ENCODE measurements at places on chromosomes 5 and 9. TPM values are rescaled to one million over a fixed set of nuclear protein-coding genes. Genes with fewer than 3 reads are reported as not detected.

DNA sequence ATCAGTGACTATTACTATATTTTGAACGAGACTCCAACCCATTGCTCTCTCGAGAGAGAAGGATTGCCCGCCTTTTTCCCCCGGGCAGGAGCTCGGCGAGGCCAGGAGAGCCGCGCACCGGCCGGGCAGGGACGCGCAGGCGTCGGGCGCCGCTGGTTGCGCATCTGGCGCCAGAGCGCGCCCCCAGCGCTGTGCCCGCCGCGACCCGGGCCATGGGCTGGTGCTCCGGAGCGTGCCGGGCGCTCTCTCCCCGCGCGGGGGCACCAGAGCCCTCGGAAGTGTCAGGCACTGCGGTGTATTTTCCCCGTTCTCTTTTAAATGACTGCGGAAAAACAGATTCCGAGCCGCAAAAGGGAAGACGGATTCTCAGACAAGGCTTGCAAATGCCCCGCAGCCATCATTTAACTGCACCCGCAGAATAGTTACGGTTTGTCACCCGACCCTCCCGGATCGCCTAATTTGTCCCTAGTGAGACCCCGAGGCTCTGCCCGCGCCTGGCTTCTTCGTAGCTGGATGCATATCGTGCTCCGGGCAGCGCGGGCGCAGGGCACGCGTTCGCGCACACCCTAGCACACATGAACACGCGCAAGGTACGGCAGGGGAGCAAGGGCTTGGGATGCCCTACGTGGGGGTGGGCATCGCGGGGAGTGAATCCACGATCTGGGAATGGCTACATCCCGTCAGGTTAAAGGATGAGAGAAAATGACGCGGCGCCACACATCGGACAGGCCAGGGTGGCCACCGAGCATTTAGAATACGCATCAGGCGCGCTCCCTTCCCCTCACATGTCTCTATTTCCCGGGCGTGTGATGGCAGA is 1.1 kb upstream of the NTRK2 start:
- DNase-seq: peak; percentile 54

PCDHA3 gene
- not detected for total RNA-seq

SPINK7 gene
- not detected for total RNA-seq

GRCh38 chr5:6573651-6574101 is 59.2 kb downstream of the NSUN2 start:
- DNase-seq: no peak

- DNase-seq: no peak
Observed at GRCh38 chr9:35695943-35696401, 6.2 kb upstream of the TPM2 start.

DNA sequence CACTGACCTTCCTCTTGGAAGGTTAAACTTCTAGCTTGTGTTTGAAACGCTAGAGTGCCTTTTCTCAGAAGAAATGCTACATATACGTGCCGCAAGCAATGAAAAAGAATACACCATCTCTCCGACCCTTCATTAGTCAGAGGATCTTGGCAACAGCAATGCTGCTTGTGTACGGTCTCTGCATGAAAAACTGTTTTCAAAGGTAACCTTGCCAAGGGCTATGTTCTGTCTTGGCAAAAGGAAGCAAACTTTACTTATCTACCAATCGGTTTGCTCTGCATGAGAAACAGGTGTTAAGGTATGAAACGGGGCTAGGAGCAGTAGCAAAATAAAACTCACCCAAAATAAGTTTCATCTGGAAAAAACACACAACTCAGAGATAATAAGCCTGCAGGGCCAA is 297.8 kb downstream of the FBXL17 start:
- no peak for DNase-seq

GRCh38 chr5:88979726-88980125 is 96.7 kb upstream of the MEF2C start:
- no peak for DNase-seq

GRCh38 chr9:133823189-133824105 is 85.3 kb upstream of the SARDH start:
- DNase-seq: no peak
